ENCODE measurements at places on chromosomes 7 and 10.

- no peak for DNase-seq
Observed at GRCh38 chr10:126903656-126904360, 1.4 kb upstream of the DOCK1 start.

DNA sequence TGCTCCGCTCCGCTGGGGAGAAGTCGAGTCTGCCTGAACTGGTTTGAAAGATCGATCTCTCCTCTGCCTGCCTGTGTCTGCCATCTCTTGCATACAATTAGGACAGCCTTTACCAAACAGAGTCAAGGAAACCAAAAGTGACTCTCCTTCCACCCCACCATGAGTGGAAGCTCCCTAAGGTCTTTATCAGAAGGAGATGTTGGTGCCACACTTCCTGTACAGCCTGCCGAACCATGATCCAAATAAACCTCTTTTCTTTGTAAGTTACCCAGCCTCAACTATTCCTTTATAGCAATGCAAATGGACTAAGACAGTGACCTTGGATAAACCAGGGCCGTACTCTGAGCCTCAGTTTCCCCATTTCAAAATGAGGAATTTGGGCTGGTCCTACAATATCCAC lies 106.3 kb upstream of the GDF10 start:
- no peak for DNase-seq

DNA sequence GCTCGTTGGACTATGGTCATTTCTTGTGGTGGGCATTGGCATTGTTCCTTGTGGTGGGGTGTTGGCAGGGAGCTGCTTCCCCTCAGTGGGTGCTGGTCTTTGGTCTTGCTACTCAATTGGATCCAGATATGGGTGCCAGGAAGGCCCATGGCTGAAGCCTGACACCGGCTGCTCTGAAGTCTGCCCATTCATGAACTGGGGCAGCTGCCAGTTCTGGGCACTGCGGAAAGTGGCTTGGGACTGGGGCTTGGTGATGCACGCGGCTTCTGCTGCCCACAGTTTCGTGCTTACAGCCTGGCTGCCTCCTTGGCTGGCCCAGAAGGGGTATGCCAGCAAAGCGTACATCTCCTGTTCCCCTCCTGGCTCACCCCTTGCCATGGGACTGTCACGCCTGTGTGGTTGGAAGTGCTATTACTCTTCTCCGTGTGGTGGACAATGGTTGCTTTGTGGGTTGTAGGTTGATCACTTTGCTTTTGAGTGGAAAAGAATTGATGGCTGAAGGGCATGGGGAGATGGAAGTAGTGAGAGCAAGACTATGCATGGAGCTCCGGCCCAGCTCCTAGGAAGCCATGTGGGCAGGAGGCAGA lies 54.7 kb downstream of the ADAMTS14 start:
- no peak for DNase-seq

- DNase-seq: peak; percentile 66
Observed at GRCh38 chr7:121961089-121961867, 88.3 kb downstream of the PTPRZ1 start.

DNA sequence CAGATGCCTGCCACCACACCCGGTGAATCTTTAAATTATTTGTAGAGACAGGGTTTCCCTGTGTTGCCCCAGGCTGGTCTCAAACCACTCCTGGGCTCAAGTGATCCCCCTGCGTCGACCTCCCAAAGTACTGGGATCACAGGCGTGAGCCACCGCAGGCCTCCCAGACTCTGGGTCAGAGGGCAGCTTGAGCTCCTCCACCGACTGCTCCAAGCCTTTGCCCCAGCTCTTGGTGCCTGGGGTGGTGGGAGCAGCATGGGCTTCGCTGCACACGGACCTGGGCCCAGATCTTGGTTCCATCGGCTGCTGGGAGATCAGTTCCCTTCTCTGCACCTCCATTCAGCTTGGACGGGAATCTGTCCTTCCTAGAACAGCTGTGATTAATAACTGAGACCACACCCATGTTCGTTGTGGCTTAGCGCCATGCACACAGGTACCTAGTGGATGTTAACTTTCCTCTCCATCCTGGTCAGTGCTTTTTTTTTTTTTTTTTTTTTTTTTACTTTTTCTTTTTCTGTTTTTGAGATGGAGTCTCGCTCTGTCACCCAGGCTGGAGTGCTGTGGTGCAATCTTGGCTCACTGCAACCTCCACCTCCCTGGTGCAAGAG lies 125.3 kb downstream of the CUX1 start:
- no peak for DNase-seq

DNA sequence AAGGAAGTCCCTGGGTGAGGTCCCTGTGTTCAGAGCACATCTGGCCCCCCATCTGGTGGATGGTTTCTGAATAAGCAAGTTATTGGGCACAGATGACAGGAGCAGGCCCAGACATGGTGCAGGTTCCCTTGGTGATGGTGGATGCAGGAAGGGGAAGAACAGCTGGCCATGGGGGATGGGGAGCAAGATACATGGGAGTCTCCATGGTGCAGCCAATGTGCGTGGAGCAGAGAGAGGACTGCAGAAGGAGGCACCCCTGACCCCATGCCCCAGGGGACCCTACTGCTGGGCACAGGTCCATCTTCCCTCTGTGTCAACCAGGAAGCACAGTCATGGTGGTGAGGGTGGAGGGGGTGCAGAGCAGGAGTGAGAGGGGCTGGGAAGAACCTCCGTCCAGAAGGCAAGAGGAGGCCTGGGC lies 43.8 kb upstream of the RABGEF1 start:
- no peak for DNase-seq

- no peak for DNase-seq
Observed at GRCh38 chr7:148473703-148474480, 116.7 kb upstream of the C7orf33 start.

DNA sequence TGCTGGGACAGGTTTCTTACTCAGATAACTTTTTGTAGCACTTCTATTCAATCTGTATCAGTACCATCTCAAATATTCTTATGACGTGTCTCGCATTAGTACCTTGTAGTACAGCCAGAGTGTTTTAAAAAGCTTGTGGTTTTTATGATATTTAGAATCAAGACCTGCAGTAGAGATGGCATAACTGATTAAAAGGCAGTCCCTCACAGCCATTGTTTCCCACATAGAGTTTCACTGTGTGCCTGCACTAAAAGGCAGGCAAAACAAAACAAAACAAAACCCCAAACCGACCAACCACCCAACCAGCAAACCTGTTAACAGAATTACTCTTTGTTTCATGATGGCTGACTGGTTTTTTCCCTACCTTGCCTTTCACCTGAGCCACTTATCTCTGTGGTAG lies 221.3 kb upstream of the DGKB start:
- no peak for DNase-seq

GRCh38 chr7:2796358-2797352 lies 47.5 kb downstream of the GNA12 start:
- no peak for DNase-seq

DNA sequence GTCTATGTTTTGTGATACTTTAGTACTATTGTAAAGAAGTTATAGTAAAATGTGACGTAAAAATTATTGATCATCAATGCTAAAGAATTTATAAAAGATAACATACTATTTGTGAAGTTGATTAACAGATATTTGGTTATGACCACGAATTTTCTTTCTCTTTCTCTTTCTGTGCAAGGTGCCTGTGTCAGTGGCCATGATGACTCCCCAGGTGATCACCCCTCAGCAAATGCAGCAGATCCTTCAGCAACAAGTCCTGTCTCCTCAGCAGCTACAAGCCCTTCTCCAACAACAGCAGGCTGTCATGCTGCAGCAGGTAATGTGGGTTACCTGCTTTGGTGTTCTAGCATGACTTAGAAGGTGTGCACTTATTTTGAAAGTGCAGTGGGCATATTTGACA lies 213.7 kb downstream of the FOXP2 start:
- no peak for DNase-seq

GRCh38 chr10:4623757-4624420 lies 202.1 kb upstream of the AKR1E2 start:
- DNase-seq: no peak

- no peak for DNase-seq
Observed at GRCh38 chr7:91571601-91572000, 307.4 kb downstream of the FZD1 start.

DNA sequence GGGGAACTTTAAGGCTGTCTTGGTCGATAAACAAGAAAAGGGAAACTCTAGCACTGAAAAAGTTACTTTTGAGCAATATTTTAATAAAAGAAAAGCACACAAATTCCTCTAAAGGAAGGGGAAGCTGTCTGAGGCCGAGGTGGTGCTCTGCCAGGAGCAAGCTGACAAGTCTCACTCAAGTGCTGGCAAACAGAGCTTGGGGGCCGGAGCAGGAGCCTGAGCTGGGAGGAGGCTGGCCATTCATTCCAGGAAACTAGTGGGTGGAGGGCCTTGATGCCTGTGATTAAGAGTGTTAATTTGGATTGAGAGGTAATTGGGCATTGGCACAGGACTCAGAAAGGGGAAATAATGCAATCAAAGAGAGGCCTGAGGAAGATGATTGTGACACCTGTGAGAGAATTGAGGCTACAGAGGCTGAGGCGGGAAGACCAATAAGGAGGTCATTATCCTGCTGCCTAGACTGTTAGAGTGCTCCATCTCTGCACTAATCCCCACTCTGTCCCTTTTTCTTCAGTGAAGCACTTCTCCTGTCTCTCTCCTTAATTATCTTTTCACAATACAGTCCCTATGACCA lies 154.9 kb upstream of the COL1A2 start:
- DNase-seq: no peak

DNA sequence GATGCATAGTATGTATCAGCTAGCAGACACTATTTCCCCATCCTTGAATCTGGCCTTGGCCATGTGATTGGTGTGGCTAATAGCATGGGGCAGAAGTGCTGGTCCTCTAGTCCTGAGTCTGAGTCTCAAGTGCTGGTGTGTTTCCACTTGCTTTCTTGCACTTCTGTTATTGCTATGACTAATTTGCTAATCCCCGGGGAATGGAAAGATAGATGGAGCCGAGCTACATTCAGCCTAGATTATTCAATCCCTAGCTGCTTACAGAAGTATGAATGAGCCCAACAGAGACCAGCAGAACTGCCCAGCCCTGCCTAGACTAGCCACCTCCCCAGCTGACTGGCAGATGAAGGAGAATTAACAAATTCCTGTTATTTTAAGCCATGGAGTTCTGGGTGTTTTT lies 53.2 kb upstream of the SYPL1 start:
- no peak for DNase-seq

- no peak for DNase-seq
Observed at GRCh38 chr10:61708846-61709245, 46.1 kb downstream of the CABCOCO1 start.

DNA sequence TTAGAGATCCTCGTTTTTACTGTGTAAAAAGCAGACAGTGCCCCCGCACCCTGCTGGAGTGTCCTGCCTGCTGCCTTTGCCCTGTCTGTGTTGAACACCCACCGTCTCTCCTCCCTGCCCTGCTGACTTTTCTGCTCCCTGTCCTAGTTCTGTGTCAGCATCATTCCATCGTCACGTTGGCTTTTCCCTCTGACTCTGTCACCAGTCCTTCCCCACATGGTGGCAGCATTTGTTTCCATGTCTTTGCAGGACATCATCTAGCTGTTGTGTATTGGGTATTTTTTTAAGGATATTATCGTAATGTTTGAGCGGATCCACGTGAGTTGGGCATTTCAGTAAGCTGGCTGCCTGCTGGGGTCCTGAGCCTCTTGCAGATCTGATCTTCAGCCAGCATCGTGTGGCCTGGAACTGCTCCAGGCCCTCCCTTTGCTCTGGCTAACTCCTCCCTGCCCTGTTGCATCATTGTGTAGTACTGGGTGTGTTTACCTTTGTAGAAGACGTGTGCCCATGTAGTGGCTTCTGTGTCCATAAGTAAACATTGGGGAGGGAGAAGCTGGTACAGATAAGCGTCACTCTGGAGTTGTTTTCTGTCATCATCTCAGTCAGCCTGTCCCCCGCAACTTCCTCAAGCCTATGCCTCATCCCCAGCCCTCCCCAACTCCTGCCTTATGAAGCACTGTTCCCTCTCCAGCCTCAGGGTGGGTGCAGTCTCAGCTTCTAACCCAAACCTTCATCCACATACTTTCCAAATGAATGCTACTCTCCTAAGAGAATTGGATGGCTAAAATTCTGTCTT lies 44.3 kb downstream of the TRRAP start:
- no peak for DNase-seq

GRCh38 chr7:1096156-1097119 lies 8.5 kb downstream of the GPER1 start:
- DNase-seq: no peak

DNA sequence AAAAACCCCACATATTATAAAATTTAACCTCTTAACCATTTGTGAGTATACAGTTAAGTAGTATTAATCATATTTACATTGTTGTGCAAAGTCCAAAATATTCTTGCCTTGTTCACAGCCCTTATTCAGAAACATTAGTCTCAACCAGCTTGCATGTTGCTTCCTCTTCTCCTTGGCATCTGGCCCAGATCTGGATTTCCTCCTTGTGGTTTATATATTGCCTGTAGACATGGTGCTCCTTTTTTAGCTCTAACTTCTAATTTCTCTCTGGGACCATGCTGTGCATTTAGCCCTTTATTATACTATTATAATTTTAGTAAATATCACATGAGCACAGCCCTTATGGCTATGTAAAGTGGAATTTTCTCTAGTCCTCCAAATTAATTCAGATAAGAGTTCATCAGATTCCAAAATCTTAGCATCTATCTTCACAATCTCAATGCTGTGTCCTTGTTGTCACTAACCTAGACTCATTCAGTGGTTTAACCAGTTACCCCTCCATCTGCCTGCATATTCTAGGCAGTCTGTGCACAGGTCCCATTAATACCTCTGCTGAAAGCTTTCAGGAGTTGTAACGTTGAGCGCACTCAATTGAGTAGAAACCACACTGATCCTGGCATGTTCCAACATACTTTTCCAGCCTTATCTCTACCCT lies 7.9 kb downstream of the CPED1 start:
- no peak for DNase-seq

Data from HS-27A (cell line).